ENCODE measurements at places on chromosomes 6 and 20.

- no peak for DNase-seq
Measured at GRCh38 chr20:25277941-25278521, 30.1 kb downstream of the PYGB start.

- no peak for DNase-seq
Measured at GRCh38 chr20:2103461-2104153, 2.0 kb downstream of the STK35 start.

- DNase-seq, result no peak
Measured at GRCh38 chr6:62976566-62976965, 234.7 kb upstream of the FKBP1C start.

- peak; percentile 22 for DNase-seq
Measured at GRCh38 chr6:33118525-33119123, 42.8 kb downstream of the HLA-DPB1 start.

DNA sequence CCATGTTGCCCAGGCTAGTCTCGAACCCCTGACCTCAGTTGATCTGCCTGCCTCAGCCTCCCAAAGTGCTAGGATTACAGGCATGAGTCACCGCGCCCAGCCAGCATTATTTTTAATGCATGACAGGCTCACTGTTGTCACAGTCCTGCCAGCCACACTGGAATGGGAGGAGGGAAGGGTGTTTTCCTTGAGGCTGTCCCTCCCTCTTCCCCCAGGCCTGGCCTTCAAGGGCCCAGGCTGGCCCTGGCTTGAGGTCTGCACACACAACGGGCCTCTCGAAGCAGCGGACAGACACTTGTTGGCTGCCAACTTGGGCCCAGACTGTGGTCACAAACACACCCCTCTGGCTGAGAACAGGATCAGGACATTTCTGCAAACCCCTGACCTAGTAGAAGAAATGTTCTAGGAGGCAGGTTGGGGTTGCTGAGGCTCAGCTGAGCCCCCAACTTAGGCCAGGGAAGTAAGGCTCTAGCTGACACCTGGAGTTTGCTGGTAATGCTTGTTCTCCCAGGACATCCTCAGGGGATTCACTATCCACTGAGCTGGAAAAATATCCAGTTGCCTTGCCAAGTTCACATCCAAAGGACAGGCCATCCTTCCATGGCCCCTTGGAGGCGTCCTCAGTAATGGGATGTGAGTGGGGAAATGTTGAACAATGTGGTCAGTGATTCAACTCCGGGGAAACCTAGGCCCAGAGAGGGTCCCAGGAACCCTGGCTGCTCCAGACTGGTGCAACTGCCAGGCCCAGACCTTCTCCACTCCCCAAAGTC lies 9.9 kb downstream of the SNTA1 start:
- no peak for DNase-seq

- peak; percentile 30 for DNase-seq
Measured at GRCh38 chr6:104789770-104790190, 69.9 kb downstream of the HACE1 start.

GRCh38 chr20:48816282-48817205 lies 11.3 kb downstream of the PREX1 start:
- DNase-seq, result no peak

GRCh38 chr6:129992881-129993280 lies 25.5 kb upstream of the L3MBTL3 start:
- DNase-seq, result no peak

DNA sequence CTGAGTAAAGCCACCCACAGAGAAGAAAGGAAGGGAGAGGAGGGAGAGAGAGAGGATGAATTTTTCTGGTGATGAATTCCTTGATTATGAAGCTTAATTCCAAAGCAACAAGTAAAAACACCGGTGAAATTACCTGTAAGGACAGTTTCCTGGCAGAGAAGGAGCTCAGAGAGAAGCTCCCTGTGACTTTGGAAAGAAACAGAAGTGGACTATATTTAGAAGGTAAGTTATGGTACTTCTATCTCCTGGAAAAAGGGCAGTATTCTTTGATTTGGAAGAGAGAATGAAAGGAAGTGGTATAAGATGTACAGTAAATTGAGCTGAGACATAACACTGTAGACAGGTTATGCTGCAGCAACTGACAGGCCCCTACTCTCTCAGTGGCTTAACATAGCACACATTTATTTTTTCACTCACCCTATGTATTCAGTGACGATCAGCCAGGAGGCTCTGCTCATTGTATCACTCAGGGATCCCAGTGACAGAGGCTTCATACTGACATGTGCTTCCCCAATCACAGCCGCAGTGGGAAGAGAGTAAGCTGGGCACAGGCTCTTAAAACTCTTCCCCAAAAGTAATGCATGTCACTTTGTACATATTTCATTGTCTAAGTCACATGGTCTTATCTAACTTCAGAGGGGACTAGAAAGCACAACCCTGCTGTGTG lies 349.5 kb downstream of the BTBD9 start:
- DNase-seq, result no peak

Data from fibroblast of the conjunctiva (primary cell).